ENCODE measurements at places on chromosomes 12 and 14.

DNA sequence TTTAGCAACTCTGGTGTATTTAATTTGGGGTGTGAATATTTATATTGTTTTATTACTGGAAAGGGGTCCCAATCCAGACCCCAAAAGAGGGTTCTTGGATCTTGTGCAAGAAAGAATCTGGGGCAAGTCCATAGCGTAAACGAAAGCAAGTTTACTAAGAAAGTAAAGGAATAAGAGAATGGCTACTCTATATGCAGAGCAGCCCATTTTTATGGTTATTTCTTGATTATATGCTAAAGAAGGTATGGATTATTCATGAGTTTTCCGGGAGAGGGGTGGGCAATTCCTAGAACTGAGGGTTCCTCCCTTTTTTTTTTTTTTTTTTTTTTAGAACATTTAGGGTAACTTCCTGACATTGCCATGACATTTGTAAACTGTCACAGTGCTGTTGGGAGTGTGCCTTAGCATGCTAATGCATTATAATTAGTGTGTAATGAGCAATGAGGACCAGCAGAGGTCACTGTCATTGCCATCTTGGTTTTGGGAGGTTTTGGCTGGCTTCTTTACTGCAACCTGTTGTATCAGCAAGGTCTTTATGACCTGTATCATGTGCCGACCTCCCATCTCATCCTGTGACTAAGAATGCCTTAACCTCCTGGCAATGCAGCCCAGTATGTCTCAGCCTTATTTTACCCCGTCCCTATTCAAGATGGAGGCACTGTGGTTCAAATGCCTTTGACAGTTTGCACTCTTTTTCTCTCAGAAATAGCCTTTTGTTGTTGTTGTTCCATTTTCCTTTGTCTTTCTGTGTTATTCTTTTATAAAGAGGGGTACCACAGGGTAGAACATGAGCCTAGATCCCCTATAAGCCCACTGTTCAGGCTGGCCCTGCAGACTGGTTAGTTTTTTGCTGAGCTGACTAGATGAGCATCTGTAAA is 75.5 kb upstream of the DCD start:
- DNase-seq, result no peak

DNA sequence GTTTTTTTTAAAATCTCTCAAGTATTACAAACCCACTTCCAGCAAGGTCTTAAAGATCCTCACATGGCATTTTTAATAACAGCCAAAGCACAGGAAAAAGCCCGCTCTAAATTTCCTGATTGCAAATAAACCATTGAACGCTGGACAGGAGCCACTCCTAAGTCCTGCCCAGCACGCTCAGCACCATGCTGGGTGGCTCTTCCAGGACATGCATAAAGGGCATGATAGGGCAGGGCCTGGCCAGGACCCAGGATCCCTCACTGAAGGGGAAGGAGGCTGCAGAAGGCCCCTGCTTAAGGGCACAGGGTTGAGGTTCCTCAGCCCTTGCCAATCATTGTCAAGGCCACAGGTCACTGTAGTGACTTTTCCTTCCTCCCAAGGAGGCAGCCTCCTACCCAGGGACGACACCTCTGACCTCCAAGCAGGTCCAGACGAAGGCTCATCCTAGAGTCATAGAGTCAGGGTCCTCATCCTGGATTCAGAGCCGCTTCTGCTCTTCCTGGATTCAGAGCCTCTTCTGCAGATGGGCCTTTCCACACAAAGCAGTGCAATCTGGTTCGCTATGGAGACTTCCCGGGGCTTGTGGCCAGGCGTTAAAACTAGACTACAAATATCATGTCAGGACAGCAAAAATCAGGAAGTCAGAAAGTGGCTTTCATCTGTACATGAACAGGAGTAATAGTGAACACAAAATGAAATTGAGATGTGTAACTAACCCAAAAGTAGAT is 123.8 kb downstream of the GCH1 start:
- DNase-seq, result no peak

GRCh38 chr12:26705851-26706250 is 127.1 kb downstream of the ITPR2 start:
- no peak for DNase-seq

DNA sequence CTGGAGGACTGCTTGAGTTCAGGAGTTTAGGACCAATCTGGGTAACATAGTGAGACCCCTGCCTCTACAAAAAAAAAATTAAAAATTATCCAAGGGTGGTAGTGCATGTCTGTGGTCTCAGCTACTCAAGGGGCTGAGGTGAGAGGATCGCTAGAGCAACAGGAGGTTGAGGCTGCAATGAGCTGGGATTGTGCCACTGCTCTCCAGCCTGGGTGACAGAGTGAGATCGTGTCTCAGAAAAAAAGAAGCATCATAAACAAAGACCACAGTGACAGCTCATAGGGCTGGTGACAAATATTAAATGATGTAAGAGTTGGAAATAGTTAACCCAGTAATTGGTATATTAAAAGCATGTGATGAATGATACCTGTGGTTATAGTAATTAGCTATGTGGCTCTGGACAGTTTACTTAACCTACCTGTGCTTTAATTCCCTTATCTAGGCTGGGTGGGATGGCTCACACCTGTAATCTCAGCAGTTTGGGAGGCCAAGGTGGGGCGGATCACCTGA is 68.0 kb downstream of the GSC start:
- DNase-seq, result no peak

GRCh38 chr14:60151715-60152114 is 13.5 kb downstream of the DHRS7 start:
- peak; percentile 50 for DNase-seq

DNA sequence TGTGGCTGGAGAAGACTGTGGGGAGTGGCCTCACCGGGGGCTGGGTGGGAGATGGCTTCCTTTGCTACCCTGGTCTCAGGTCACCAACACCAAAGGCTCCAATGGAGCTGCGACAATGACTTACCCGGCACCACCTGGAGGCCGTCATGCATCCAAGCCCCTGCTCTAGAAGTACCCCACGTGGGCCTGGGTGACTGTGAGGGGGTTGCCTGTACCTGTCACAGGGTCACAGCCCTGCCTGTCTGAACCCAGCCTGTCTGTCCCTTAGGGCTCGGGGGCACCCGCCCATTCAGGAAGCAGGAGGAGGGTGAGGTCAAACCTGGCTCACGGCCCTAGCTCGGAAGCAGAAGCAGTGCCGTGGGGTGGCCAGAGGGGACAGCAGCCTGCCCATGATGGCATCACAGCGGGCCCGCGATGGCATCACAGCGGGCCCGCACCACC is 18.9 kb downstream of the ABCB9 start:
- no peak for DNase-seq

GRCh38 chr12:76083246-76083903 is 1.1 kb downstream of the NAP1L1 start:
- DNase-seq, result no peak

All from epithelial cell of proximal tubule (primary cell).